ENCODE measurements at places on chromosomes 16 and 17. TPM values are rescaled to one million over a fixed set of nuclear protein-coding genes. Genes with fewer than 3 reads are reported as not detected.

DNA sequence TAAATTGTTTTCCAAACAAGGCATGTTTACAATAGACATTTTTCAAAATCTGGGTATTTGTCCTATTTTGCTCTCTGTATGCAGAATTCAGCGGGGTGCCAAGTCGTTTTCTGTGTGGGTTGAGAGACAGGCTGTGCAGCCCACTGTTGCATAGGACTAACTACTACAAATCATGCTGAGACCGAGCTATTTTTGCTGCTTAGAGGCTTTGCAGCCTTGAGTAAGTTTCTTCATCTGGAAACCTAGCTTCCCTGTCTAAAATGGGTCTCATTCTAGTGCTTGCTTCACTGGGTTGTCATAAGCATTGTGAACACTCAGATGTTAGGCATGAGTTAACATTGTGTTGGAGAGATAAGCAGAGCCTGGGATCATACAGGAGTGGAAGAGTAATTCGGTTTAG, 1.3 kb downstream of the PRPSAP2 start:
- no peak for DNase-seq
- no peaks in the 10 kb centered on the region for H3K27me3 ChIP-seq
- peaks cover 19% of the 10 kb centered on the region for H3K4me1 ChIP-seq
- peak overlapping the region; percentile 86 for H3K4me3 ChIP-seq
- peak overlapping the region; percentile 90 for H3K27ac ChIP-seq

GRCh38 chr17:43907998-43908721, 824 bp upstream of the MPP2 start:
- peaks cover 55% of the 10 kb centered on the region for H3K27me3 ChIP-seq
- peaks cover 15% of the 10 kb centered on the region for H3K4me1 ChIP-seq
- H3K27ac ChIP-seq = peak overlapping the region; percentile 25
- peak overlapping the region; percentile 68 for H3K4me3 ChIP-seq

- no peaks in the 10 kb centered on the region for H3K36me3 ChIP-seq
- H3K4me3 ChIP-seq = no peak overlapping the region
- H3K27ac ChIP-seq = no peak overlapping the region
- DNase-seq = no peak
- H3K27me3 ChIP-seq = no peaks in the 10 kb centered on the region
These were observed 19.2 kb downstream of the GSDMB start for GRCh38 chr17:39899215-39899614.

DNA sequence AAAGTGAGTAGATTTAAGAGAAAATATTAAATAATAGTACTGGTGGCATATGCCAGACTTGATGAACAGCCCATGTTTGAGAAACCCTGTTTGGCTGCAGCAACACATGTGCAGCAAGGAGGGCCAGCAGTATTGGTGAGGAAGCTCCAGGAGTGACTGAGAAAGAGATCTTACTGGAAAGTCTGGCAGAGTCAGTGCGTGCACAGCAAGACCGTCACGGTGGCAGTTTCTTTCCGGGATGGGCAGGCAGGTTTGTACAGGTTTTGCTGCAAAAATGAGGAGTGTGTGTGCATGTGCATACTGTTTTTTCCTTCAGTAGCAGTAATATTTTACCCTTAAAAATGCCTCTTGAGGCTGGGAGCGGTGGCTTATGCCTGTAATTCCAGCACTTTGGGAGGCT, 41.4 kb downstream of the KSR1 start:
- H3K4me1 ChIP-seq = peaks cover 20% of the 10 kb centered on the region
- DNase-seq = no peak
- no peaks in the 10 kb centered on the region for H3K36me3 ChIP-seq
- no peak overlapping the region for H3K27ac ChIP-seq
- H3K4me3 ChIP-seq = no peak overlapping the region
- no peaks in the 10 kb centered on the region for H3K27me3 ChIP-seq

DNA sequence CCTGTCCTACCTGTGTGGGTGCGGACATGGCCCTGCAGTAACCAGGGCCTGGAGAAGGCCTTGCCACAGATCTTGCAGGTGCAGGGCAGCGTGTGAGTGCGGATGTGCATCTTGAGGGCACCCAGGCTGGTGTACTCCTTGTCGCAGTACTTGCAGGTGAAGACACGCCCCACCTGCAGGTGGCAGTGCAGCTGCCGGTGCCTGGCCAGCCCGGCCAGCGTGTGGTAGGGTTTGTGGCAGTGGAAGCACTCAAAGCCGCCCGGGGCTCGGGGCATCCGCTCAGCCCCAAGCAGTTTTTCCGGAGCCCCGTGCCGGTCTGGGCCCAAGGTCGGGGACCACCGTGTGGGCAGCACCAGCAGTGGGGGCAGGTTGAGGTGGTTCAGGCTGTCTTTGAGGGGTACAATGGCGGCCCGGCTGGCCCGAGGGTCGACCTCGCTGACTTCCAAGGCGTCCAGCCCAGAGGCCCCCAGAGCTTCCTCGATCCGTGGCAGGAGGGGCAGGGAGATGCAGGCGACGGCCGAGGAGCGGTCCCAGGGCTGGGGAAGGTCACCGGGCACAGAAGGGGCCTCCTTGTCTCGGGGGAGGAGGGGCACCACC, 5.1 kb downstream of the SNAI3 start:
- H3K4me1 ChIP-seq = peaks cover 38% of the 10 kb centered on the region
- H3K36me3 ChIP-seq = no peaks in the 10 kb centered on the region
- peak; percentile 70 for DNase-seq
- H3K27me3 ChIP-seq = no peaks in the 10 kb centered on the region
- no peak overlapping the region for H3K4me3 ChIP-seq
- no peak overlapping the region for H3K27ac ChIP-seq

DNA sequence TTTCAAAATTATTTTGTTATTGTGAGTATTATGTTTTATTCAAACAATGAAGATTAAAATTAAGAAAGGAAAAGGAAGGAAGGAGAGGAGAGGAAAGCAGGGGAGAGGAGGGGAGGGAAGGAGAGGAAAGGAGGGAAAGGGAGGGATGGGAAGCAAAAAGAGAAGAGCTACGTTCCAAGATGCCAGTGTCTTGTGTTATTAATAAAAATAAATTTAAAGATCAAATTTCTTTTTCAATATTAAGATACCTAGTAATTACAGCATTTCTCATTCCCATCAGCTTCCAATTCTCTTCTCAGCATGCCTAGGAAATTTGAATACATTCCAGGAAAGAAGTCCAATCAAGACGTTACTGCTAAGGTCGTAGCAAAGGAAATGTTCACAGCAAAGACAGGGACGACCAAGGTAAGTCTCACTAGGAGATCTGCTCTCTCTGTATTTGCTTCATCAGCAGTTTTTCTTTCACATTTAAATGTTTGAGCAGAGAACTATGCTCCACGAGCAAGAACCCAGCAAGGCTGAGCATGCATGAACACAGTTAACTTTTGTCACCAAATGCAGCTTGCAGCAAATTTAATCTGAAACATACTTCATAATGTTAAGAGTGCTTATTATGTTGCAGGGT, 63.3 kb upstream of the HLF start:
- no peaks in the 10 kb centered on the region for H3K36me3 ChIP-seq
- H3K4me3 ChIP-seq = no peak overlapping the region
- no peak for DNase-seq
- H3K27me3 ChIP-seq = no peaks in the 10 kb centered on the region
- H3K4me1 ChIP-seq = no peaks in the 10 kb centered on the region
- no peak overlapping the region for H3K27ac ChIP-seq

GRCh38 chr16:58999762-59000161, 265.6 kb upstream of the GOT2 start:
- H3K36me3 ChIP-seq = no peaks in the 10 kb centered on the region
- H3K4me3 ChIP-seq = no peak overlapping the region
- no peak overlapping the region for H3K27ac ChIP-seq
- no peaks in the 10 kb centered on the region for H3K27me3 ChIP-seq
- no peak for DNase-seq

- H3K4me3 ChIP-seq = no peak overlapping the region
- H3K27ac ChIP-seq = no peak overlapping the region
- no peaks in the 10 kb centered on the region for H3K27me3 ChIP-seq
- no peaks in the 10 kb centered on the region for H3K4me1 ChIP-seq
- no peak for DNase-seq
These were observed 17.5 kb upstream of the IRF8 start for GRCh38 chr16:85881436-85881835.

GRCh38 chr17:61157246-61157886, 242.3 kb upstream of the TBX2 start:
- H3K4me1 ChIP-seq = peaks cover 5% of the 10 kb centered on the region
- H3K4me3 ChIP-seq = peak overlapping the region; percentile 26
- no peak overlapping the region for H3K27ac ChIP-seq
- no peaks in the 10 kb centered on the region for H3K27me3 ChIP-seq
- H3K36me3 ChIP-seq = no peaks in the 10 kb centered on the region

DNA sequence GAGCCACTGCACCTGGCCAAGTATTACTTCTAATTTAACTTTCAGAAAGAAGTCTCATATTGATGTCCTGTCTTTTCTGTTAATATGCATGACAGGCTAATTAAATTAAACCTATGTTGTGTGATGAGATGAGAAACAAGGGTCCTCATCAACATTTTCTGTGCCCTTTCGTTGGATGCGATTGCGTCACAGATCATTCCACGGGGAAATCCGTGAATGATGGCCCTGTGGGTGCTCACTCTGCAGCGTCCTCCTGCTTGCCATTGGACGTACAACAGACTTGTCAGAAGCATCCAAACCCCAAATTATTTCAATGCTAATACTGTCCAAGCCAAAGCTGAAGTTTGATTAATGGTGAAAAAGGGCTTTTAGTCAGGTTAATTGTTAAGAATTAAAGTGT, 197.0 kb downstream of the MRTFB start:
- no peak overlapping the region for H3K4me3 ChIP-seq
- no peak for DNase-seq
- no peak overlapping the region for H3K27ac ChIP-seq

- no peak overlapping the region for H3K27ac ChIP-seq
- DNase-seq = no peak
- H3K4me3 ChIP-seq = no peak overlapping the region
- H3K27me3 ChIP-seq = peaks cover 18% of the 10 kb centered on the region
- H3K36me3 ChIP-seq = no peaks in the 10 kb centered on the region
These were observed 98.1 kb upstream of the CCL2 start for GRCh38 chr17:34156741-34157589.

DNA sequence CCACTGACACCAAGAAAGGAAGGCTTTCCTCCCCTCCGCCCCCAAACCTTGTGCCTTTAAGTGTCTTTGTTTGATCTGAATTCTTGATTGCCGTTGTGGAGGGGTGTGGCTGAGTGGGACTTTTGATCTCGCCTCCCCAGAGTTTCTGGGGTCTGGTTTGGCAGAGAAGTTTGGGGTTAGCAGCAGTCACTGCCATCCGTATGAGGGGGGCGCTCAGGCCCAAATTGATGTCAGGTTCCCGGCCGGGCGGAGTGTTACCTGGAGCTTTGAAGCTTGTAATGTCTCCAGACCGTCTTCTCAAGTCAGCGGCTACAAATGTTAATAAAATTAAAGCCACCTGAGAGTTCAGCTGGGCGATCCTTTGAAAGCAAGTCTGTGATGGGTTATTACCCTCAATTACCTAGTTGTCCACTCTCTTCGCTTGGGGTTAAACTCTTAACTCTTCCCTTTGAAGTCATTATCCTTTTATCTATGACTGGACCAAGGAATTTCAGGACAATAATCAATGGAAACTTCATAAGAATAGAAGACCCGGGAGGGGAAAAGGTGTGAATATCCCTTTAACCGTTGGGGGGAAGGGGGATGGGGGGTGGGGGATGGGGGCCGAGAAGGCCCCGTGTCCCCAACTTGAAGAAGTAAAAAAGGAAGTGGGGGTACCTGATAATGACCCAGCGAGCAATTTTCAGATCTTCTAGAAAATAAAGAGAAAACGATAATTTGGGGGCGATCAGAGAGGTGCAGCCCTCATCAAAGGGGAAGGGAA, 31.8 kb upstream of the AXIN2 start:
- no peaks in the 10 kb centered on the region for H3K27me3 ChIP-seq
- H3K36me3 ChIP-seq = no peaks in the 10 kb centered on the region
- H3K27ac ChIP-seq = no peak overlapping the region
- no peaks in the 10 kb centered on the region for H3K4me1 ChIP-seq
- no peak overlapping the region for H3K4me3 ChIP-seq

TPPP3 gene
- 36.4 TPM for total RNA-seq

CRISPLD2 gene
- 24.0 TPM for total RNA-seq

DNA sequence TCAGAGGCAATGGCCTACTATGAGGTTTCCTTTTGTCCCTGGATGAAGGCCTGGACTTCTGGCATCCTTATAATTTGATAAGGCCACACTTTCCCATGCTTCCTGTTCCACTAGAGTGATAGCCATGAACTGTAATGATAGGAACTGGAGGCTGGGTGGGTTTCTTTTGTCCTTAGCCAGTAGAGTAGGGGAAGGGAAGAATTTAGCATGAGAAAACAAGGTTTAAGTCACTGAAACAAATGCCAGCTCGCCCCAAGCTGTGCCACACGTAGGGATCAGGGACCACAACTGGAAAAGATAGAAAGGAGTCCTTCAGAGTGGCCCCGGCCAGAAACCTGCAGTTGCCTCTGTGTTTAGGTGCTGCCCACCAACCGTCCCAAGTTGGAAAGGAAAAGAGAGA, 80.9 kb upstream of the C17orf78 start:
- H3K4me1 ChIP-seq = peaks cover 9% of the 10 kb centered on the region
- H3K4me3 ChIP-seq = no peak overlapping the region
- H3K27ac ChIP-seq = no peak overlapping the region
- no peaks in the 10 kb centered on the region for H3K36me3 ChIP-seq
- DNase-seq = no peak

SAMD14 gene
- total RNA-seq = 1.0 TPM

All from psoas muscle (tissue), 8 donors.